Stimulated activated CD4-positive, alpha-beta T cell treated with anti-CD3 and anti-CD28 coated beads, Interleukin-15, amount 100 ng/mL, for 1 hour (primary cell): ENCODE measurements at places on chromosomes 11 and 22.

- no peak for DNase-seq
These were observed 6.9 kb downstream of the C11orf68 start for GRCh38 chr11:65911682-65912568.

DNA sequence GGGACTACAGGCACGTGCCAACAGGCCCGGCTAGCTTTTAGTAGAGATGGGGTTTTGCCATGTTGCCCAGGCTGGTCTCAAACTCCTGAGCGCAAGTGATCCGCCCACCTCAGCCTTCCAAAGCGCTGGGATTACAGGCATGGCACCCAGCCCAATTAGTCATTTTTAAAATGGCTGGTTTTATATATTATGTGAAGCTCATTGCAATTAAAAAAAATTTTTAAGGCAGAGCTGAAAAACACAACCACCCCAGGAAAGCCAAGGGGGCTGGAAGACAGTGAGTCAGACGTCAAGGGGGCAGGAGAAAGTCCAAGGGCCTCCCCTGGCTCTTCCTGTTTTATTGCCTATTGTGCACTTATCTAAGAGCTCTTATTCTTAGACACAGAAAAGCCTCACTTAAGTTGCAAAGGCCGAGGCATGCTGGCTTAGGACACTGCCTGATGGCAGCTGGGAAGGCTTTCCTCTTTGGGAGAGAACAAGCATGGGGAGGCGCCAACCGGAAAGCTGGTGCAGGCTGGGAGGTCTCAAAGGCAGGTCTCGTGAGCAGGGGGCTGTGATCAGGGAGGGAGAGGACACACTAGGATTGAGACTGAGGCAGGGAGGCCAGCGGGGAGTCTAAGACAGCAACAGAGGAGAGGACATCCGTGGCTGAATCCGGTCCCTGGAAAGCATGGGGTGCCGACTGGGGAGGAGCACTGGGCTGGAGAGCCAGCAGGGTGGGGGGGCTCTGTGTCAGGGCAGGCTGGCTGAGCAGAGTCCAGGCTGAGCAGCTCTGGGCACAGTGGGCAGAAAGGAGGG lies 11.1 kb upstream of the OSM start:
- no peak for DNase-seq

- no peak for DNase-seq
These were observed 105.4 kb downstream of the PDE2A start for GRCh38 chr11:72568861-72569260.

DNA sequence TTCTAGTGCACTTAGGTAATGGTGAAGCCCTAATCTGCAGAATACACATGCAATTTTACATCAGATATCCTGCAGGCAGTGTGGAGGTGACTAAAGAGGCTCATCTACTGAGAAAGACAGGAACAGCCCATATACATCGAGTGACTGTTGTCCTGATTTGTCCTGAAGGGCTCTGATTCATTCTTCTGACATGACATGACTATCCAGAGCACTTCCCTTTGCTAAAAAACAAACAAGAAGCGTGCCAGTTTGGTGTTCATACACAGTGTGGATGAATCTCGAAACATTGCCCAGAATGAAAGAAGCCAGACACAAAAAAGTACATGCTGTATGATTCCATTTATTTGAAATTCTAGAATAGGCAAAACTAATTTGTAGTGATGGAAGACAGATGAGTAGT lies 48.0 kb upstream of the AMPD3 start:
- DNase-seq = no peak
